ENCODE measurements at places on chromosomes 13 and 19. TPM values are rescaled to one million over a fixed set of nuclear protein-coding genes. Genes with fewer than 3 reads are reported as not detected.

The TEKTIP1 gene
- not detected for total RNA-seq

The CCNA1 gene
- total RNA-seq = 1.4 TPM

The KIR3DL2 gene
- not detected for total RNA-seq

The CALR3 gene
- not detected for total RNA-seq

The CASP14 gene
- not detected for total RNA-seq
